ENCODE measurements at places on chromosomes 6 and 20.

DNA sequence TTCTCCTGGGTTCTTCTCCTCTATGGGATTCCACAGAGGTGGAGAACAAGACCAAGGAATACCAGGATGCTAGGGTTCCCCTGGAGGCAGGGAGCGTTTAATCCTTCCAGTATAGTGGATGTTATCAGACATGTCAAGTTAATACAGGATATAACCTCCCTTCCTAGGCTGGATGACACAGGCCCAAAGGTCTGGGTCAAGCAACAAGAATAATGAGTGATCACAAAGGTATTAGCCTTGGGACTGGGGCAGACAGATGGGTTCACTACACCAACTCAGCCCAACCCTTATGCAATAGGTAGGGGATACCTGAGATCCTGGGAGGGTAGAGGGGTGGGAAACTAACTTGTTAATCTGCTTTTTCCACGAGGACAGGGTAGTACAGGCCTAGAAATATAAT, 690.3 kb downstream of the HTR1B start:
- DNase-seq: no peak

DNA sequence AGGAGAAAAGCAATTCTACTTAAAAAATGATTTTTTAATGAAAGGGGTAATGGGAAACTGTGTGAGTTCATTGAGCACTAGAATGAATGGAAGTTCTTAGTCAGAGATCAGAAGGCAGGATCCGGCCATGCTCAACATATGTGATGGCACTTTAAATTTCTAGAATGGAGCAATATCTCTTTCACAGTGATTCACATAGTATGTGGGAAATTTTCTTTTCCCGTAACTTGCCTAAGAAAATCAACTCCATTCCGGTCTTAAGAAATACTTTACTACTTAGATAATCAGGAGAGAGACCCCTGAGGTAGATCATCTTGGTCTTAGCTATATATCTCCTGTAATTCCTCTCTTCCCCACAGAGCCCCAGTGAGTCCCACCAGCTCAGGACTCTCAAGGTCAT, 131.8 kb downstream of the SCML4 start:
- no peak for DNase-seq

- no peak for DNase-seq
Observed at GRCh38 chr6:169558774-169559441, 142.9 kb downstream of the WDR27 start.

- no peak for DNase-seq
Observed at GRCh38 chr6:137861550-137862337, 5.3 kb upstream of the TNFAIP3 start.

DNA sequence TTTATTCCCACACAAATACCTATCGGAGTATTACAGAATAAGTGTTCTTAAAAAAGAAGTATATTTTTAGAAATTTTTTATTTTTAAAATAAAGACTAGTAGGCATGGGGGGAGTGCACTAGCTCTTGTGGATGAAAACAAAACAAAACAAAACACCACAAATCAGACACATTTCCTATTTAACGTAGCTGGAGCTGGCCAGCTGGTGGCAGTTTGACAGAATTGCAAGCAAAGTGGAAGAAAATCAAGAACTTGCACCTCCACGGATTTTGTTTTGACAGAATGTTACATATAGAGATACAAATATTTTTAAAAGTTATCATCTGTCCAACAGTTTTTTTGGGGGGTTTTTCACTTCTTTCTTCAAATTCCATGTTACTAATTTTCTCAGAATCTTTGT, 63.6 kb upstream of the SNRPB2 start:
- no peak for DNase-seq

- DNase-seq: no peak
Observed at GRCh38 chr6:53090576-53090975, 25.4 kb downstream of the FBXO9 start.

DNA sequence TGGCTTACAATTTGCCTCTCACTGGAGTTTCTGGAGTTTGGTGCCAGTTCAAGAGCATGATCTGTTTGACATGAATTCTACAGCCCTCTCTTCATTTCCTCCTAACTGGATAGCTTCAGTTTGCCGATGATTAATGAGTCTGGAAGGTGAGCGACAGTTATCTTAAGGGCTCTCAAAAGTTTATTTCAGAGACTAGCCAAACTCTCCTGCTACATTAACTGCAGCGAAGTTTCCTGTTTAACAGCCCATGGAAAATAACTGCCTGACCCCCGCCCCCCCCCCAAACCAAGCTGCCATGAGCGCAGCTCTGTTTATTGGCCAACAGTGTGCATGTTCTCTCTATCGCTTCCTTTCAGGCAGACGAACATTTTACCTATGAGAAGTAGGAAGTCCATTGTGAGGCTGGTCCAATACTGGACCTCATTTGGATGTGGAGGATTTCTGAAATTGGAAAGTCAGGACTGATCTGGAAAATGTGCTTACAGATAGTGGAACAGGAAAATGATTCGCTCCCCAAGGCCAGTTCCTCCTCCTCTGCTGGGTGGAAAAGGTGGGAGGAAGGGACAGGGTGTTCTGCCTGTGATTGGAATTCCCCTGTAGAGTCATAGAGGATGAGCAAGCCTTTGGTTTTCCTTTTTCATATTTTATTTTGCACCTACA, 522.2 kb upstream of the JAG1 start:
- no peak for DNase-seq

- DNase-seq: no peak
Observed at GRCh38 chr20:52219441-52219840, 27.9 kb upstream of the ZFP64 start.

- DNase-seq: peak; percentile 72
Observed at GRCh38 chr6:133951881-133952814, 876 bp upstream of the TBPL1 start.

DNA sequence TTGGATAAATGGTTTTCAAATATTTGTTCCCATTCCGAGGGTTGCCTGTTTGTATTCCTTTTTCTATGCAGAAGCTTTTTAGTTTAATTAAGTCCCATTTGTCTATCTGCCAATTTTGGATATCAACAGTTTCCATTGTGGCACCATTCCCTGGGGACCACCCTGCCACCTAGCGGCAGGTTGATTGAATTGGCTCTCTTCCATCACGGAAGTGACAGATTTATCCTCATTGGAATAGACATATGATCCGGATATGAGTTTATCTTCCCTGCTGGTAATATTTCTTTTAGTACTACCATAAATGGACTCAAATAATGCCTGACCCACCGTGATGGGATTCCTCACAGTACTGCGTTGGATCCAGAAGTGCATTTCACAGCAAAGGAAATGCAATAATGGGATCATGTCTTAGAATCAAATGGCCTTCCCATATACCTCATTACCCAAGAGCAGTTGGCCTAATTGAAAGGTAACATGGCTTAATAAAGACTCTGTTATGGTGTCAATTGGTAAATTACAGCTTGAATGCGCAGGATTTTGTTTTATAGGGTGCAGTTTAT, 327.0 kb downstream of the BMP2 start:
- DNase-seq: peak; percentile 20

GRCh38 chr6:158399040-158399700, 86.9 kb downstream of the TULP4 start:
- no peak for DNase-seq

DNA sequence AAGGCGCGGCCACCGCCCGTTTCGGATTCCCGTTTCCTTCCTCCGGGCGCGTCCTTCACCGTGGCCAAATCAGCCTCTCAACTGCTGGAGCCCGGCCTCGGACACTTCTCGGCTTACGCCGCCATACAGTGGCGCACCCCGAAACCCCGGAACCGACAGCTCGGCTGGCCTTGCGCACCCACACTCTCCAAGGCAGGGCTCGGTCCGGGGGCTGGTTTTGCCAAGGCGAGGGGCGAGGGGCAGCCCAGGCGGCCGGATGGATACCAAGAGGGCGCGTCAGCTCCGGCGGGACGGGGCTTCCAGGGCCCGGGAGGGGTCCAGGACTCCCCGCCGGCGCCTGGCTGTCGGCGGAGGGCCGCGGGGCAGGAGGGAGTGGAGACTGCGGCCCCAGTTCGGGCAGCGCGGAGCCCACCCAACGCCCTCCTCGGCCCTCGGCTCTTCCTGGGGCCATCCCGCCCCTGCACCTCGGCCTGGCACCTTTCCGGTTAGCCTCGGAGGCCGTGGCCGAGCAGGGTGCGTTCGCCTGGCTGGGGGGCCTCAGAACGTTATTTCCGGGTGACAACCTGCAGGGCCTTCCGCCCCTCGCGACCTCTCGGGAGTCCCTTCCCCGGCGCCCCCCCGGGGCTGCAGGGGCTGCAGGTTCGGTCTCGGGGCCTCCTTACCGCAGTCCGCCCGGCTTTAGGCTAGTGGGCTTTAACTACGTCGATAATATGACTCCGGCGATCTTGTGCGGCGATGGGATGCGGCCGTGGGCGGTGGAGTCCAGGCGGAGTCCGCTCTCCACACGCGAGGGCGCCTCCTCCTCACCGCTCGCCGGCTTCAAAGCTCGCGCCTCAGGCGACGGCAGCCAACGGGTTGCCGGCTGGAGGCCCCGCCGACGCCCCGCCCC, 697 bp upstream of the CEP43 start:
- no peak for DNase-seq

DNA sequence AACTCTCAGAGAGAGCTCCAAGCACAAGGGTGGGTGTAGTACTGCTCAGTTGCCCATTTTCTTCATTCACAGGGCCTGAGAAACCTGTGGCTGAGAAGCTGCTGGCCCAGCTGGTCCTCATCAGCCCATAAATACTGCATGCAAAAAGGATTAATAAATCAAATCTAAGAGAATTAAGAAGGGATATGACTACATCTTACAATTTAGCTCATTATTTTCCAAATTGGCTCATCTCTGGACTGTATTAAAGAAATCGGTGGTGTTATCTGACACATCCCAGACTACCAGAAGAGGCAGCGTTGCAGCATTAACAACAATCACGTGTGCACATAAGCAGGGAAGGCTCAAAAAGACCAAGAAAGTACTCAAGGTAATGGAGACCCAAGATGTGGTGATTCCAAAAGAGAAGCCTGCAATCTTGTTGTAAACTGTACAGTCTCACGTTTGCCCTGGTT, 90.7 kb downstream of the CD24 start:
- DNase-seq: no peak

GRCh38 chr6:89066940-89067646, 13.5 kb upstream of the PNRC1 start:
- peak; percentile 29 for DNase-seq

DNA sequence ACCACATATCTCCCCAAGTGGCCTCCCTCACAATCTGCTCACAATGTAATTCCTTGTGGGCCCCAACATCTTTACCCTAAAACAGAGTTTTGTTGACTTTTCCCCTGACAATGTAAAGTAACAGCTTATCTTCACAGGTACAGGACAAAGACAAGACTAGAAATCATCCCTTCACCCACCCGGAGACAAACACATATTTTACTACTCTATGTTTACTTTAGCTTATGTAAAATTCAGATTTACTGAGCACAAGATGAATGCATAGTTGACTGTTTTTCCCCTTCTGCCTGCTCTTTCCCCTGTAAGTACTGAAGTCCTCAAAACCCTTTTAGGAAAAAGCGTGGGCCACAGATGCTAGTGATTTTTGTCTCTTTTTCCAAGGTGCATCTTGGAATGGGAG, 61.0 kb downstream of the RPP21 start:
- DNase-seq: no peak

- DNase-seq: no peak
Observed at GRCh38 chr6:162385980-162386379, 341.6 kb downstream of the PRKN start.

DNA sequence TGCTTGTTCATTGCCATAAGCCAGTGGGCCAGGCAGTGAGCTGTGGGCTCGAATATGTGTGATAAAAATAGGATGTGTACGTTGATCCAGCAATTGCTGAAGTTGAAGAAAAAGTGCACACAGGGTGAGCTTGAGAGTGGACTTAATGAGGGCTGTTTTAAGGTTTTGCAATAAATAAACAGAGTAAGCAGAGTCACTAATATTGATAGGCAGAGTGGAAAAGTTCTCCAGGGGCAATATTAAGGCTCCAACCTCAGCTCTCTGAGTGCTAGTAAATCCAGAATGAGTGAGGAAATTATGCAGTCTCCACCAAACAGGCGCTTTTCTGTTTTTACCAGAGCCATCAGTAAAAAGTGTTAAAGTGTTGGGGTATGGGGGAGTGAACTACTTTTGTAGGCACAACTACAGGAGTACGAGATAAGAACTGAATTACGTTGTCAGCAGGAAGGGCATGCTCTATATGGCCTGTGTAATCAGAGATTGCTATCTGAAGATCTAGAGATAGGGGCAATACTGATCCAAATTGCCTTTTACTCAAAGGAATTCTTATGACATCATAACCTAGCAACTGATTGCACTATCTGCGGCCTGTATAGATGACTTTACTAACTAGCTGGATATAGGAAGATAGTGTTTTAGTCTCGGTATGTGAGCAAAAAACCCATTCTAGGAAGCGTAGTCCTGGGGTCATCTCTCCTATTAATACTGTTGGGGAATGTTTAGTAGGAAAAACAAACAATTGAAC, 7.6 kb upstream of the TBC1D20 start:
- DNase-seq: no peak

DNA sequence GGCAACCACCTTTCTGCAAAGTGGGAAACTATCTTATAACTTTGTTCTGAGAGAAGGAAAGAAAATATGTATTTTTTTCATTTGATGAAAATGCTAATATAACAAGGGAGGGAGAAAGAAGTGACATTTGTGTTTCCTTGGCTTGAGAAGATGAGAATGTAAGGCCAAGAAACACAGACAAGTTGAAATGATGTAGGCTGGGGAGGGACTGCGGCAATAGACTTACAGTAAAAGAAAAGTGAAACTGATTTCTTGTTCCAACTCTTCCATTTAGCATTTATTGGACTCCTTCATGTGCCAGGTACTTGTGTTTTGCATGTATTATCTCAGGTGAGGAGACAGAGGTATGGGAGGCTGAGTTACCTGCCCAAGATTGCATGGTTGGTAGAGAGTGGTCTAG, 130.9 kb downstream of the CARMIL1 start:
- DNase-seq: no peak

GRCh38 chr20:6566821-6567220, 200.7 kb upstream of the BMP2 start:
- no peak for DNase-seq

DNA sequence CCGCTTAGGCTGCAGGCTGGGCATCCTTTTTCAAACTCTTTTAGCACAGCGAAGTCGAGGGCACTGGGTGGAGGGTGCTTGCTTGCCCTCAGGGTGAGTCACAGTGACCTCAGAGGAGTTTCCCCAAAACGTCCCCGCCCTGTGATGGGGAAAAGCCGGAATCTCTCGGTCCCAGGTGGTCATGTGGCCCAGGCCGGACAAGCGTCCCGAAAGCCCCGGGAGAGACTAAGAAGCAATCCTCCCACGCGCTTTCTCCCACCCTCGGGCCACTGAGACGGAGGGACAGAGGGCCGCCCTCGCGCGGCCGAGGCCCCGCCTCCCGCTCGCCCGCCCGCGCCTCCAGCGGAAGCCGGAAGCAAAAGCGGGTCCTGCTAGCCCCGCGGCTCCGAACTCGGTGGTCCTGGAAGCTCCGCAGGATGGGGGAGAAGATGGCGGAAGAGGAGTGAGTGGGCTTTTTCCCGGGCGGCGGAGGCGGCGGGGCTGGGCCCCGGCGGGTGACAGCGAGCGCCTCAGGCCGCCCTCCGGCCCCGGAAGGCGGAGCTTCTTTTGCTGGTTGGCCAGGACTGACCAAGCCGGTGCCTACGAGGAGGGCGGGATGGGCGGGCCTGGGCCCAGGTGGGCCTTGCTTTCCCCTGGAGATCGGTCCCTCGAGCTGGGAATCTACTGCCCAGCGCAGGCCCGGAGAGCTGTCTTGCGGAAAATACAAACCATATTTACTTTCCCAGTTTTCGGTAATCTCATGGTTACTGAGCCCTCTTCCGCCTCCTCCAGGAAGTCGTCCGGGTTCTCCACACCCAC, at the start of gene SLC9A8:
Gene SLC9A8 (plus strand): TSS at position 322 of the 798 bp plus-strand sequence. CDS start 95 bp downstream, at position 417.
- peak; percentile 92 for DNase-seq

- DNase-seq: peak; percentile 89
Observed at GRCh38 chr20:34129518-34130162, 17.6 kb upstream of the EIF2S2 start.

GRCh38 chr6:131565056-131565455, 8.0 kb upstream of the ARG1 start:
- DNase-seq: no peak

GRCh38 chr20:64160118-64160517, 4.1 kb upstream of the MYT1 start:
- no peak for DNase-seq
